ENCODE measurements at places on chromosomes 13 and 19. TPM values are rescaled to one million over a fixed set of nuclear protein-coding genes. Genes with fewer than 3 reads are reported as not detected.
A peak's percentile ranks its signal among the peaks of the same experiment; 100 is the strongest.

Gene ONECUT3
- polyA plus RNA-seq = not detected

Gene ZNF723
- polyA plus RNA-seq = not detected

Gene B3GNT3
- polyA plus RNA-seq = not detected

Gene IGFL3
- not detected for polyA plus RNA-seq

Gene ZNF559
- polyA plus RNA-seq = 26.4 TPM

Gene SSBP4
- 122 TPM for polyA plus RNA-seq

Gene MAB21L1
- not detected for polyA plus RNA-seq

- DNase-seq = no peak
- peaks cover 39% of the 10 kb centered on the region for H3K4me1 ChIP-seq
- H3K27me3 ChIP-seq = peaks cover 8% of the 10 kb centered on the region
- no peak overlapping the region for H3K27ac ChIP-seq
- H3K4me3 ChIP-seq = no peak overlapping the region
Observed at GRCh38 chr19:49872245-49873128, 4.7 kb downstream of the AKT1S1 start.

DNA sequence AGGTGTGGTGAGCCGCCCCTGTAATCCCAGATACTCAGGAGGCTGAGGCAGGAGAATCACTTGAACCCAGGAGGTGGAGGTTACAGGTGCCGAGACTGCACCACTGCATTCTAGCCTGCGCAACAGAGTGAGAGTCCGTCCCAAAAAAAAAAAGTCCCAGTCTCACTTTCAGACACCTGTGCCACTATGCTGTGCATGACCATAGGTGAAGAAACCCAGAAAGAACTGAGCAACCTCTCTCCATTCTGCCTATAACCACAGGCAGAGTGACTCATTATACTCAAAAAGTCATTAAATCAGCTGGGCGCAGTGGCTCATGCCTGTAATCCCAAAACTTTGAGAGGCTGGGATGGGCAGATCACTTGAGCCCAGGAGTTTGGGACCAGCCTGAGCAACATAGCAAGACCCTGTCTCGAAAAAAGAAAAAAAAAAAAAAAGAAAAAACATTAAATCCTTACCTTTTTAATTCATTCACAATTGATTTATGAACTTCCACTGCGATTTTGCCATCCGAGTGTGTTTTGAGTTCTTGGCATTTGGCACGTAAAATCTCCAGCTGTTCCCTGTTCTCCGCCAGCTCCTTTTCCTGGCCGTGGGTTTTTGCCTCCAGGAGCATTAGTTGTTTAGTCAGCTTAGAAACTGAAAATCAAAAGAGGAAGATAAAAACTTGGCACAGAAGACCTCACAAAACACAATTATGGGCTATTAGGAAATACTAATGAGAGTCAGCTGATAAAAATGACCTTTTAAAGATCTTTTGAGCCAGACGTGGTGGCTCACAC is 45.5 kb upstream of the SLC7A9 start:
- H3K27me3 ChIP-seq = no peaks in the 10 kb centered on the region
- H3K27ac ChIP-seq = no peak overlapping the region
- no peak for DNase-seq
- H3K36me3 ChIP-seq = peaks cover 6% of the 10 kb centered on the region

- H3K36me3 ChIP-seq = no peaks in the 10 kb centered on the region
- DNase-seq = no peak
Observed at GRCh38 chr13:37893321-37893720, 23.7 kb upstream of the TRPC4 start.

DNA sequence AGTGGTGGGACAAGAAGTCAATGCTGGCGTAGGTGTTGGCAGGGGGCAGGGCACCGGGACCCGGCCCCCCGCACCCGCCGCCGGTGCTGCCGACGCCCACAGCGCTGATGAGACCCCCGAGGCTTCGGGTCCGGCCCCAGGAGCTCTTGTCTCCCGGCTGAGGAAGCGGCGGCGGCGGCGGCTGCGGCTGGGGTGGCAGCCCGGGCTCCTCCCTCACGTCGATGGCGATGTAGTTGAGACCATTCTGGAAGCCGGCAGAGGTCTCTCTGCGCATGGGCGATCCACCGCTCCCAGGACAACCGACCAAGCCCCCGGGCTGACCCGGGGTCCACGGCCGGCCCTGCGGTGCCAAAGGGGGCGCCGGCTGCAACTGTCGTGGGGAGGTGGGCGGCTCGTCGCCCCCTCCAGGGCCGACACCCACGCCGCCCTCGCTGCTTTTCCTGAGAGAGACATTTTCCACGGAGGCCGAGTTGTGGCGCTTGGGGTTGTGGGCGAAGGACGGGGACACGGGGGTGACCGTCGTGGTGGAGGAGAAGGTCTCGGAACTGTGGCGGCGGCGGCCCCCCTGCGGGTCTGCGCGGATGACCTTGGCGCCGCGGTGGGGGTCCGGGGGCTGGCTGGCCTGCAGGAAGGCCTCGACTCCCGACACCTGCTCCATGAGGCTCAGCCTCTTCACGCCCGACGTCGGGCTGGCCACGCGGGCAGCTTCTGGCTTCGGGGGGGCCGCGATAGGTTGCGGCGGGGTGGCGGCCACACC is 4.1 kb downstream of the IRS2 start:
- H3K27ac ChIP-seq = no peak overlapping the region
- H3K36me3 ChIP-seq = no peaks in the 10 kb centered on the region
- H3K27me3 ChIP-seq = peaks cover 19% of the 10 kb centered on the region
- peaks cover 40% of the 10 kb centered on the region for H3K4me1 ChIP-seq

DNA sequence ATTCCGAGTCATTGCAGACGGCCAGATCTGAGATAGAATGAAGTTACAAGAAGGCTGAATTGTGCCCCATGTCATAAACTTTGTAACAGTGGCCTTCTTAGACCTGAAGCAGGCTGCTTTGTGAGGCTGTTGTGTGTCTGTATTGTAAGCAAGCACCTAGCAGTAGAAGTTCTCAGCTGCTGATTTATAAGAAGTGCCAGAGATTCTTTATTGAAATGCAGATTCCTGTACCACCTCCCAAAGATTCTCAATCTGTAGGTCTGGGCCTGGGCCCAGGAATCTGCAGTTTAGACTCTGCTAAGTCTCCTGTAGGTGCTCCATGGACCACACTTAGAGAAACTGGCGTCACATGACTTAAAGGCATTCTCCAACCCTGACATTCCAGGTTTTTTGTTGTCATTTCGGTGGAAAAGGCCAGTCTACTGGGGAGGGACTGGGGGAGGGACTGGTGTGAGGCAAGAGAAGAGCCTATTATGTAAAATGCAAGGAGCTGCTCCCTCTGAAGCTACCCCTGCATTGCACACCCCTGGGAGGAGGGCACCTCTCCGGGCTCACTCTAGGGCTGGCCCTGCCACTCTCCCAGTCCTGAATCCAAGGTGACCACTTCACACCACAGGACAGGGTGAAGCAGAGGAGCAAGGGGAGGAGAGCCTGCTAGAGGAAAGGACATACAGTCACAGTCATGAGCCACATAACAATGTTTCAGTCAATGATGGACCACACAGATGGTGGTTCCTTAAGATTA is 769 bp upstream of the TMEM272 start:
- DNase-seq = no peak
- H3K4me3 ChIP-seq = no peak overlapping the region
- H3K36me3 ChIP-seq = no peaks in the 10 kb centered on the region
- H3K27me3 ChIP-seq = peaks cover 2% of the 10 kb centered on the region

DNA sequence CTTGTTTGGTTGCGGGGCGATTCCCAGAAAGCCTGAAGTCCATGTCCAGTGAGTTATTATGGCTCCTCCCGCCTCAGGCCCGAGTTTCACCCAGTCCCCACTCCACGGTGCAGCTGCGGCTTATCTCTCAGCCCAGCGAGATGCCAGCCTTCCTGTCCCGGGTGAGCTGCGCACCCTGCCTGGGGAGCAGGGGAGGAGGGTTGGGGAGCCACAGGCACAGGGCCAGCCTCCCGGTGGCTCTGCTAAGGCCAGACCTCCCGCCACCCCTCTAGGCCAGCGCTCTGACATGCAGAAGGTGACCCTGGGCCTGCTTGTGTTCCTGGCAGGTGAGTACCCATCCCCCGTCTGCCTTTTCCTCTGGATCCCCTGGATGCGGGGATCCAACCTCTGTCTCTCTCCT is 3.5 kb downstream of the FXYD3 start:
- H3K27me3 ChIP-seq = peaks cover 4% of the 10 kb centered on the region
- H3K4me3 ChIP-seq = no peak overlapping the region
- H3K4me1 ChIP-seq = peaks cover 11% of the 10 kb centered on the region
- DNase-seq = no peak
- H3K36me3 ChIP-seq = no peaks in the 10 kb centered on the region
- no peak overlapping the region for H3K27ac ChIP-seq

DNA sequence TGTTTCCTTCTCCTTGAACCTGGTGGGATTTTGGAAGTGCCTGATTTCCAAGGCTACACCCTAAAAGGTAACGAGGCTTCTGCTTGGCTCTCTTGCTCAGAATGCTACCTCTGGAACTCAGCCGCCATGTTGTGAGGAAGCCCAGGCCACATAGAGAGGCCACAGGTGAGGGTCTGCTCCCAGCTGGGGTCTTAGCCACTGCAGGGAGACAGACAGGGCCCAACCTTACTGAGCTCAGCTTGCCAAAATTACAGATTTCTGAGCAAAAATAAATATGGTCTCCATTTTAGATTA is 61.4 kb downstream of the GPR12 start:
- H3K4me1 ChIP-seq = peaks cover 9% of the 10 kb centered on the region
- no peak overlapping the region for H3K27ac ChIP-seq
- H3K27me3 ChIP-seq = peaks cover 10% of the 10 kb centered on the region
- DNase-seq = no peak

- H3K4me3 ChIP-seq = no peak overlapping the region
- DNase-seq = no peak
- peaks cover 3% of the 10 kb centered on the region for H3K27me3 ChIP-seq
Observed at GRCh38 chr13:32857077-32857476, 159.1 kb upstream of the KL start.

DNA sequence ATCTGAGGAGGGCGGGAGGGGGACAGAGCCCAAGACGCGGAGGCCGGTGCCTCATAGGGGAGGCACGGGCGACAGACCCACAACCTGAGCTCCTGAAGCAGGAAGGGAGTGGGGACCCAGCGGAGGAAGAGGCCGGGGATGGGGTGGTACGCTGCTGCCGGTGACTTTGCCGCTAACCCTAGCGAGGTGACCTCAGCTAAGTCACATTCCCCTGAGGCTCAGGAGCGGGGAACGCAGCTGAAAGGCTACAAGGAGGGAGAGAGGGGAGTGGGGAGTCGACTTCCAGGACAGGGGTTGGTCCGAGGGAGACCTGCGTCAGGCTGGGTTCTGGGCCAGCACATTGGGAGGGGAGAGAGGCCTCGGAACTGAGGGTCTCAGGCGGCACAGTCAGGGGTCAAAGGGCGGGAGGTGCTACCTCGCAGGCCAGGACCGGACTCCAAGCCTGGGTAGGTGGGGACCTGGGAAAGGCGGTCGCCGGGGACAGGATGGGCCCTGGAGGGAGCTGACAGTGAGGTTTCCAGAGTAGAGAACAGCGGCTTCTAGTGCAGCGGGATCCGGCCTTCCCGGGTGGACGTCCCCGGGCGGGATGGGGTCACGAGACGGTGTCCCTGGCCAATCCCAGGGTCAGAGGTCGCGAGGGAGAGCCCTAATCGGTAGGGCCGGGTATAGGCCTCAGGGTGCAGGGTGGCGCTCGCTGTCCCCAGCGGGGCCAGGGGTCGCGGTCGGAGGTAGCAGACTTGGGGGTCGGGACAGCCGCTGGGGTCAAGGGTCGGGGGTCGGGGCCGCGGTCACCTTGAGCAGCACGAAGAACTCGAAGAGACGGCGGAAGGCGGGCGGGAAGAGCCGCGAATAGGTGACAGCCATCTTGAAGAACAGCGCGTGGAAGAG is 699 bp downstream of the TMEM259 start:
- H3K36me3 ChIP-seq = no peaks in the 10 kb centered on the region
- peak overlapping the region; percentile 85 for H3K4me3 ChIP-seq
- H3K27me3 ChIP-seq = peaks cover 13% of the 10 kb centered on the region
- DNase-seq = no peak
- peak overlapping the region; percentile 90 for H3K27ac ChIP-seq

DNA sequence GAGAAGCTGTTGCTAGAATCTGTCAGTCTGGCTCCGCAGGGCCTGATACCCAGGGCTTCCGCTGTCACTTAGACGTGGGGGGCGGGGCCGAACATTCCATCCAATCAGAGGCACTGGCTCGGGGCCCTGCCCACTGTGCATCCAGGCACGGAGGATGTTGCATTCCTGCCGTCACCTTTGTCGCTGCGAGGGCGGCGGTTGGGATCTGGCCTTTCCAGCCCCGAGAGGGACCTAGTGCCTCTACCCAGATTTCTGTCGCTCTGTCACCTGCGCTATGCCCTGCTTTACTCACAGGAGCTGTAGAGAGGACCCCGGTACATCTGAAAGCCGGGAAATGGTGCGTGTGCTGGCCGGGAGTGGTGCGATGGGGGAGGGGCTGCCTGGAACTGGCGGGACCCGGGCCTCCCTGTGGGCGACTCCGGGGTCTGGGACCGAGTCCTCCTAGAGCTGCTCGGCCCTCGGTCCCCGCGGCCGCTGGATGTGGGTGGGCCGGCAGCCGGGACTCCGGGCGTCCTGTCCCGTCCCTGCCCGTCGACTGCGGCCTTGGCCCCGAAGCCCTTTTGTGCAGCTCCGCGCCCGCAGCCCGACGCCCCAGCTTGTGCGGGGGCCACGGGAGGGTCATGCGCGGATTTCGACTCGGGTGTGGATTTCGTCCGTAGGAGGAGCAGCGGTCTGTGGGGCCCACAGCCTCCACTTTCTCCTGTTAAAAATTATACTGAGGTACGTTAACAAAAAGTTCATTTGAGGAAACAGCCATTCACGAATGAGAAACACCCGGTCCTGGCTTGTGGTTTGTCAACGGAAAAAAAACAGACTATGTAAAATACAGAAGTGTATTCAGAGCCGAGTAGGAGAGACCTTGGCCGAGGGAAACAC is at the start of gene ZNF439:
ZNF439 (plus strand) TSS at position 133 of the 876 bp plus-strand sequence; CDS start at position 275, 142 bp downstream.
- H3K4me1 ChIP-seq = peaks cover 23% of the 10 kb centered on the region
- DNase-seq = peak; percentile 84
- H3K27me3 ChIP-seq = peaks cover 2% of the 10 kb centered on the region
- peak within 1 kb of the TSS; percentile 94 for H3K4me3 ChIP-seq
- H3K36me3 ChIP-seq = no peaks in the 10 kb centered on the region

GRCh38 chr19:6343462-6343861 is 10.1 kb upstream of the ACER1 start:
- H3K27me3 ChIP-seq = peaks cover 14% of the 10 kb centered on the region
- no peaks in the 10 kb centered on the region for H3K4me1 ChIP-seq
- H3K36me3 ChIP-seq = no peaks in the 10 kb centered on the region

DNA sequence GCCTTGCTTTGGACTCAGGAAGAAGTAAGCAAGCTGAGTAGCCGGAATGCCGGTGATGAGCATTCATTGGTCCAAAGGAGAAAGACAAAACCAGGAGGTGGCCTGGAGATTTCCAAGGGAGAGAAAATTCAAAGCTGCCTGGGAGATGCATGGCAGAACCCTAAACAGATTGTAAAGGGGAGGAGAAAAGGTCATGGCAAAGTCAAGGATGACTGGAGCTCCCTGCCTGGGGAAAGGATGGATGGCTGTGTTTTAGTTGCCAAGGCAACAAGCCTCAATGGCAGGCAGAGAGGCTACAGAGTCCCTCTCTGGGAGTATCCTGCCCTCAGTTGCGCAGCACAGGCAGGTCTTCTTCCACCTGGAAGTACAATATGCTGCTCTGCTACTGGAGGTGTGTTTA is 134.0 kb downstream of the ENOX1 start:
- no peak overlapping the region for H3K4me3 ChIP-seq
- no peak for DNase-seq
- no peak overlapping the region for H3K27ac ChIP-seq
- H3K4me1 ChIP-seq = no peaks in the 10 kb centered on the region

- DNase-seq = no peak
- H3K36me3 ChIP-seq = no peaks in the 10 kb centered on the region
- H3K27me3 ChIP-seq = no peaks in the 10 kb centered on the region
Observed at GRCh38 chr13:29920025-29920643, 69.7 kb upstream of the UBL3 start.

GRCh38 chr19:13693889-13694288 is 70.4 kb upstream of the MRI1 start:
- peaks cover 1% of the 10 kb centered on the region for H3K27me3 ChIP-seq
- H3K36me3 ChIP-seq = no peaks in the 10 kb centered on the region
- H3K27ac ChIP-seq = no peak overlapping the region
- DNase-seq = no peak
- H3K4me3 ChIP-seq = no peak overlapping the region
- H3K4me1 ChIP-seq = no peaks in the 10 kb centered on the region

Data from immature natural killer cell (primary cell).